ENCODE measurements at places on chromosomes 13 and 19. TPM values are rescaled to one million over a fixed set of nuclear protein-coding genes. Genes with fewer than 3 reads are reported as not detected.

DNA sequence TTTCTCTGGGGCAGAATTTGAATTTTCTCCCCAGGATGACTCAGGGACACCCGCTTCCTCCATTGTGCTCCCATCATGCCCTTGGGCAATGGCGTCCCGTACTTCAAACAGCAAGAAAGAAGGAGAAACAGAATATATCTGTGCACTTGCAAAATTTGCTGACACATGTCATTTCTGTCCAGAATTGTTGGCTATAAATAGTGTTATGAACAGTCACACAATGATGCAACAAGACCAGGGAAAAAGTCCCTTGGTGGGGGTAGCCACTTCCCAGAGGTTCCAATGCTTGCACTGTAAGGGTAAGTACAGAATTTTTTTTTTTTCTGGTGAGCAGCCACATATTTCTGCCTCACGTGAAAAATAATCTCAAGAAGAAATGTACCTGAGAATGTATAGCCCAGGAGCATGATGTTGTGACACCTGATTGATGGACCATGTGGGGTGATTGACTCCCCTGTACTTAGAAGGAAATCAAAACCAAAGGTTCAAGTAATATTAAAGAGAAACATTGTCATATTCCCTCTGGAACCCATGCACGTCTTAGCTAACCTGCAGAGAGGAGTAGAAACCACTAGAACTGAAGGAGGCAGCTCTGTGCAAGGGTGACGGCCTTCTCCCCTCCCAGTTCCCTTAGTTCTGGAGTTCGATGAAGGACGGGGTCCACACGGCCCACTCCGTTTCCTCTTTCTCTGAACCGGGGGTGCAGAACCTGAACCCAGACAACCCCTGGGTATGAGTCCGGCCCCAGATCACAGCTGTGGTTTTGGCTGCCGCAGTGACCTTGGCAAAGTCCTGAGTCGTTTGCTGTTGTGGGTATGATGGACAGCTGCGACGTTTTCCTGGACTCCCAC is 9.3 kb upstream of the LAIR1 start:
- DNase-seq, result no peak

DNA sequence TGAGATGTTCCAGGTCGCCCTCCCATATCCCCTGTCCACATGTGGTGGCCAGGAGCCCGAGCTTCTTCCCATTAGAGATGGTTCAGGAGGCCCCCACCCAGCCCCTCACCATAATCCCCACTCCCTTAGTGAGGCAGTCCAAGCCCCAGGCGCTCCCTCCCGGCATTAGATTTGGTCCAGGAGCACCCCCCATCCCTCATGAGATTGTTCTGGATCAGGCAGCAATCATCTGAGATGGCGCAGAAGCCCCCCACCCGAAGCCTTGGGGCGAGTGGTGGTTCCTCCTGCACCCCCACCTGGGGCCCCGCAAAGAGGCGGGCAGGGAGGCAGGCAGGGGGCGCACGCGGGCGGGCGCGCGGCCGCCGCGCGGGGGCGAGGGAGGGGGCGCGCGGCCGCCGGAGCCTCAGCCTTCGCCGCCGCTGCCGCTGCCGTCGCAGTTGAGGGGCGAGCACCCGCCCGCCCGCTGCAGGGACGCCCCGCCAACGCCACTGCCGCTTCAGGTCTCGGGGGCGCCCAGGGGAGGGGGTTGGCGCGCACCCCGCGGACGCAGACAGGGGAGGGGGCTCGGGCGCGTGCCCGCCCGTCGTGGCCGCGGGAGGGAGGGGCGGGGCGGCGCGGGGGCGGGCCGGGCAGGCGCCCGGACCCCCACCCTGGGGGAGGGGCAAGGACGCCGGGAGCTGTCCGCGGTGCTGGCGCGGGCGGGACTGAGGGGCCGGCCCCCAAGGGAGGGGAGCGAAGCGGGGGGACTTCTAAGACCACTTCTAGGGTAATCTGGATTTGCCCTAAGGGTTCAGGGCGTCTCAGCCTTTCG is 46.4 kb upstream of the SHKBP1 start:
- peak; percentile 91 for DNase-seq

DNA sequence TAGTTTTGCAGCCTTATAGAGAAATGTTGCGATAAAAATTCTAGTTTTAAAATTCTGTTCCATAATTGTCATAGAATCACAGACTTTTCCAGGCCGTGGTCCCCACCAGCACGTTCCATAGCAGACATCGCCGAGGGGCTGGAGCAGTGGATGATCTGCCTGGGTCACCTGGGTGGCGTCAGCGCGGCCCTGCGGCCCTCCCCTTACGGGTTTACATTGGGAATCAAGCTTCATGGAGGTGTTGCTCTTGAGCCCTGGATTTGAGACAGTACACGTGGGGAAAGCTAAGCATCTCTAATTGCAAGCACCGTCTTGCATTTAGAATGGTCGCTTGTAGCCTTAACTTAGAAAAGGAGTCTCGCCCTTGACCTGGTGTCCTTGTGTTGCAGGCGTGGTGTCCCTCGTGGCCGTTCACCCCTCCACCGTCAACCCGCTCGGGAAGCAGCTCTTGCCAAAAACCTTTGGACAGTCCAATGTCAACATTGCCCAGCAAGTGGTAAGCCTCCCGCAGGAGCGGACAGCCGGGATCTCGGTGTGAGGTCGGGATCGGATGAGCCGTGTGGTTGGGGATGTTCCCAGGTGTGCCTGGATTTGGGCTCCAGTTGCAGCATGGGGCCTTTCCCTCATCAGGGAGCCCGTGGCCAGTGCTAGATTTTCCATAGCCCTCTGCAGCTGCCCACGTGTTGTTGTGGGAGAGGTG is 35.1 kb downstream of the ATP4B start:
- DNase-seq, result no peak

DNA sequence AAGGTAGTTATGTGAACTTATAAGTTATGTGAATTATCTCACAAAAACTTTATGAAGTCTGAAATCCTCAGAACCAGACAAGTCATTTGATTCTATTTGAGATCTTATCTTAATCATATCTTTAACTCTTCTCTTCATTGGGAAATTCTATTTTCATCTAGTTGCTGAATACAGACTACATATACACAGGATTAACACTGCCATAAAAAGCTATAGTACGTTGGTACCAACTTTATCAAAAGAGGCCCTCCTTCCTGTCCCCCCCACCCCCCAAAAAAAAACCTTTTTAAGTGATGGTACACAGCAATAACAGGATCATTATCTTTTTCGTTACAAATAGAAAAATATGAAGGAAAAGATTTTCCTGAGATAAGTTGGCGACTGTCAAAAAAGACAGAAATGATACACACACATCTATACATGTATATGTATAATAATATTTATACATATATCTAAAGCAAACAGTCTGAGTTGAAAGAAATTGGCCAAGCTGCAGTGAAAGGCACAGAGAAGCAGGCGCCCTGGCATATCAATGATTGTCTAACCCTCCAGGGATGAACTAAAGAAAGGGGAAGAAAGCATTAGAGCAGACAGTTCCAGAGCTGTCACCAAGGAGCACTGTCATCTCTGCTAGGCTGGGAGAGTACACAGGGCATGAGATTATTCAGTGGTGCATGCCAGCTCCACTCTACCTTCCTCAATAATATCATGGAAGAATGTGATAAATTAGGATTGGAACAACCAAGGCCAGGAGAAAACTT is 116.7 kb downstream of the KLF12 start:
- no peak for DNase-seq

GRCh38 chr19:11296264-11296663 is 304 bp downstream of the TSPAN16 start:
- no peak for DNase-seq

GRCh38 chr13:110346661-110347067 is 39.6 kb downstream of the COL4A2 start:
- no peak for DNase-seq

- peak; percentile 60 for DNase-seq
Measured at GRCh38 chr13:97648171-97648880, 214.4 kb downstream of the RAP2A start.

DNA sequence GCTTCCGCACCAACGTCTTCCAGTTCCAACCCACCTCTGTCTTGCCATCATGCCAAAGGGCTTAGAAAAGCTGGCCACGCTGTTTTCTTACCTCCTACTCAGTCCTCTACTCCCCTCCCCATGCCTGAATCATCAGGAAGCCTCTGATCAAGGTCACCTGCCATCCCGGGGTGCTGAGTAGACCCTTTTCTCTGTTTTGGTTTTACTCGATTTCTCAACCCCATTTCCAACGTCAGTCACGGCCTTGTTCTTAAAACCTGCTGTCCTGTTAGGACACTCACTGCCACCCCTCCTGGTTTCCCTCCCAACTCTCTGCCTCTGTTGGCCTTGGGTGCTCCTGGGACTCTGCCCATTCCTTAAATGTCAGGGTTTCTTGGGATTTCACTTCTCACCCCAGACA is 350.1 kb downstream of the FOXO1 start:
- no peak for DNase-seq

GRCh38 chr13:39930544-39931444 is 275.3 kb downstream of the COG6 start:
- no peak for DNase-seq

- DNase-seq, result no peak
Measured at GRCh38 chr13:22009500-22009899, 338.6 kb downstream of the FGF9 start.

GRCh38 chr19:40716031-40716481 is 630 bp downstream of the COQ8B start:
- peak; percentile 68 for DNase-seq

DNA sequence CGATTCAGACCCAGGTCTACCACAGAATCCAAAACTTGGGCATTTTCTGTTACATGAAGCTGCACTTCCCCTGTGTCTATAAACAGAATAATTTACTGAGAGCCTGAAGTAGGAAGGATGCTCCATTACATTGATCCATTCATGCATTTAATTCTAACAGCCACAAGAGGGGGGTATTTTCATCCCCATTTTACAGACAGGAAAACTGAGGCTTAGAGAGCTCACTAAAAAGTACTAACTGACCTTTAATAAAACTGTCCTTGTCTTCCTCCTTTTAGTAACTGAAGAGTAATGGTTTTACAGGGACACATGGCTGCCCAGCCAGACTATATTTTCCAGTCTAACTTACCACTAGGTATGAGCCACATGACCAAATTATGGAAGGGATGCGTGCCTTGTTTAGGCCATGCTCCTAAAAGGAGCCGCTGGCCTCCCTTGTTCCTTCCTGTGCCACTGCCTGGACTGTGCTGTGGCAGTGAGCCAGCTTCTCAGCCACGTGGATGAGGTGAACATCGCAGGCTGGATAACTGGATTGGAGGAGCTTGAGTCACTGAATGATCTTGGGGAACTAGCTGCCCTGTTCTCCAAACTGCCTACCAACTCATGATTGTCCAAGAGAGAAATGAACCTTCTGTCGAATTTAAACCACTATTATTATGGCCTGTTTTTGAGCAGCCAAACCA is 108.3 kb downstream of the DOCK9 start:
- DNase-seq, result no peak

DNA sequence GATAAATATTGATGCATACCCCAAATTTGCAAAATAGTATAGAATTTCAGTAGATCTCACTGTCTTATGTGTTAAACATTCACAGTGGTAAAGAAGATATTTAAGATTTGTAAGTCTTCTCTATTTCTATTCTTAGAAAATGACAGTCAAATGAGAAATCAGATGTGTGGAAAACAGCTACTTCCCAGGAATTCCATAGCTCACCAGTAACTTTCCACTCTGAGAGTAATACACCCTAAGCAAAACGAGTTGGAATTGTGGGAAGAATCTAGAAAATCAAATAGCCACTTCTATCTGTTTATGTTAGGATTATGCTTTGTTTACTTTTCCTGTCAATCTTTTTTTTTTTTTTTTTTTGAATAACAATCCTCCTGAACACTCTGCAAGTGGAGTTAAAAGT is 69.1 kb downstream of the FLT1 start:
- no peak for DNase-seq

- no peak for DNase-seq
Measured at GRCh38 chr13:59865398-59865797, 298.3 kb downstream of the DIAPH3 start.

DNA sequence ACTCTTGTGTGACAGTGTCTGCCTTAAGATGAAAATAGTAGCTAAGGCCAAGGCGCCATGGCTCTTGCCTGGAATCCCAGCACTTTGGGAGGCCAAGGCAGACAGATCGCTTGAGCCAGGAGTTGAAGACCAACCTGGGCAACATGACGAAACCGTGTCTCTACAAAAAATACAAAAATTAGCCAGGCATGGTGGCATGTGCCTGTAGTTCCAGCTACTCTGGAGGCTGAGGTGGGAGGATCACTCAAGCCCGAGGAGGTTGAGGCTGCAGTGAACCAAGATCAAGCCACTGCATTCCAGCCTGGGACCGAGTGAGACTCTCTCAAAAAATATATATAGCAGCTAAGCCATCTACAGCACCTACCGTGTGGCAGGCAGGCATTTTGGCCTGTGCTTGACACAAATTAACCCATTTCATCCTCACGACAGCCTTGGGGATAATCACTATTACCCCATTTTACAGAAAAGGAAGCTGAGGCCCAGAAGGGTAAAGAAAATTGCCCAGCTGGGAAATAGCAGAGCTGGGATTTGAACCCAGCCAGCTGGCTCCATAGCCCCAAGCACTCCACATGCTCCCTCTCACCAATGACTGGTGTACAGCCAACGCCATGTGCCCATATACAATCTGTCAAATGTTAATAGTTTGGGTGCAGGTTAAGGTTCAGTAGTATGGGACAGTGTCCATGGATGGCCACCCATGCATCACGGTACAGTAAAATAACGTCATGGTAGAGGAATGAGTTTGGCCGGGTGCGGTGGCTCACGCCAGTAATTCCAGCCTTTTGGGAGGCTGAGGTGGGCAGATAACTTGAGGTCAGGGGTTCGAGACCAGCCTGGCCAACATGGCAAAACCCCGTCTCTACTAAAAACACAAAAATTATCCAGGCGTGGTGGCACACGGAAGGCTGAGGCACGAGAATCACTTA is 3.1 kb downstream of the SLC1A5 start:
- DNase-seq, result no peak

Gene RNF113B
- not detected for total RNA-seq

Gene HS6ST3
- total RNA-seq, result 1.1 TPM

Gene TMPRSS9
- 0.95 TPM for total RNA-seq

Gene GJB6
- total RNA-seq, result not detected

Gene GTPBP3
- 47.5 TPM for total RNA-seq

Gene PABPC3
- total RNA-seq, result 0.38 TPM
